ENCODE measurements at places on chromosomes 4 and X.

GRCh38 chr4:66930206-66930605 is 615.1 kb downstream of the CENPC start:
- DNase-seq = no peak

GRCh38 chr4:27206009-27206408 is 345.4 kb downstream of the STIM2 start:
- DNase-seq = no peak

DNA sequence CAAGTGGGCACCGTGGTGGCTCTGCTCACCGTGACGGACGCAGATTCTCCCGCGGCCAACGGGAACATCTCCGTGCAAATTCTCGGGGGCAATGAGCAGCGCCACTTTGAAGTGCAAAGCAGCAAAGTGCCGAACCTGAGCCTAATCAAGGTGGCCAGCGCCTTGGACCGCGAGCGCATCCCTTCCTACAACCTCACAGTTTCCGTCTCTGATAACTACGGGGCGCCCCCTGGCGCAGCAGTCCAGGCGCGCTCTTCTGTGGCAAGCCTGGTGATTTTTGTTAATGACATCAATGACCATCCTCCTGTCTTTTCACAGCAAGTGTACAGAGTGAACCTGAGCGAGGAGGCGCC is 2.7 kb downstream of the FAT4 start:
- peak; percentile 60 for DNase-seq

- DNase-seq = no peak
Observed at GRCh38 chrX:133601116-133601515, 185.8 kb upstream of the GPC4 start.

GRCh38 chrX:105753411-105753810 is 68.9 kb upstream of the NRK start:
- no peak for DNase-seq

DNA sequence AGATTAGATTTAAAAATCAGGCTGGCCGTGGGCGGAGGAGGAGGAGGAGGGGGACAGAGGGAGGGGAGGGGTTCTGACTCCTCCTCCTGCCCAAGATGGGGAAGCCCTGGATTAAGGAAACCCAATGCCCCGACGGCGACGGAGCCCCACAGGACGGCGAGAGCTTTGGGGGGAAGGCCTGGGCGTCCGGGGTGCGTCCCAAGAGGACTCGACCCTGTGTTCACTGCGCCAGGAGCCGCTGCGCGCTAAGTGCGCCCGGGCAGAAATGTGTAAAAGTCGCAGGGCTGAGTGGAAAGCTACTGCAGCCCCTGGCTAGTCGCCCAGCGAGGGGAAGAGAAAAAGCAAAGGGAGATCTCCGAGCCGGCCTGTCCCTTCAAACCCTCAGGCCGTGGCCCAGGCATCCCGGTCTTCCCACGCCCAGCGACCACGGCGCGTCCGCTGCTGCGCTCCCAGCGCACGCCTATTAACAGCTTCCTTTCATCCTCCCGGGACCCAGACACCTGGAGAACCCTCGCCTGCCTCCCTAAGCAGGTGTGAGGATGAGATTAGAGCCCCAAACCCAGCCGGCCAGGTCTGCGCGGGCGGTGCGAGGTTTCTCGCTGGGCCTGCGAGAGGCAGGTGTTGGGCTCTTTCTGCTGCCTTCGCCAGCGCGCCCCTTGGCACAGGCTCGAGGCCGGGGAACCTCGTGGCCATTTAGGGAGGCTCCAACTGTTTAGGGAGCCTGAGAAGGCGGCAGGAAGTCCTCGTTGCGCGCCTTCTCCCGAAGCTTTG is 1.4 kb upstream of the RPS6KA3 start:
- DNase-seq = peak; percentile 57

DNA sequence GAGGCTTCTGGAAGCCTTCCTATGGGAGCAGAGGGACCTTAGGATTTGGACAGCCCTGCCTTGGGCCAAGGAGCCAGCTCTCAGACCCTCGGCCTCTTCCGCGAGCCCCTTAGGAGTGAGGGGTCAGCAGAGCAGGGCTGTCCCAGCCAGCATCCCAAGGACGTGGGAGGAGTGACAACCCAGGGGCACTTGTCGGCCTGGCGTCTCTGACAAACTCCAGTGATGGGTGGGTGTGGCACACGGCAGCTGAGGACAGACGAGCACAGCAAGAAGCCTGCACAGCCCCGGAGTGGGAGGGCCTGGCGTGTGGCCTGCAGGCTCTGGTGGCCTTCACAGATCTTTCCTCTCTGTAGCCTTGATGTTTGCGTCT is 11.6 kb upstream of the TNIP2 start:
- no peak for DNase-seq

- no peak for DNase-seq
Observed at GRCh38 chr4:139814323-139815015, 148.8 kb downstream of the MGST2 start.

DNA sequence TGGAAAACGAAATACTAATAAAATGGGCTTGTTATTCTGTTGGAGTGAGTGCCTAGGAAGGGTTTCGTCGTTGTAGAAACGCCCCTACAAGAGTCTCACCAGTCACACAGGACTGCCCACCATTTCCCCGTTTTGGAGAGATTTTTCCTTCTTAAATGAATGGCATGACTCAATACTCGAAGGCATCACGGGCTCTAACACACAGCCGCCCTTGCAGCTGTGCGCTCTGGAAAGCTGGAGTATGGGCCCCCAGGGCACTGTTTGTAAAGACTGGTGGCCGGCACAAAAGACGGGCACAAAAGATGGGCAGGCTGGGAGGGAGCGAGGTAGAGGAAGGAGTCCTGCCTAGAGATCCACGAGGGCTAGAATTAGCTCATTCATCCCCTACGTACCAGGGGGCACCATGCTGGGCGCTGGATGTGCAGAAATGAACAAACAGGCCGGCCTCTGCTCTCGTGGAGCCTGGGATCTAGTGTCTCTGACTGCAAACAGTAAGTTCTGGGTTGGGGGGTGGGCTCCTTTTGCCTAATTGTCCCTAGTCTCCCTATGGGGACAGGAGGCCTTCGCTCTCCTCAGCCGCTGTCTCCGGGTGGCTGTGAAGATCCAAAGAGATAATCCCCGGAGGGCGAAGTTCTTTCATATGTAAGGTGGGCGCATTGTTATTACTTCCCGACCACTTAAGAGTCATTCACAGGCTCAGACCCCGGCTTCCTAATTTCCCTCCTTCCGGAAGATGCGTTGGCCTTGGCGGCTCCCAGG is 1.0 kb upstream of the SFRP2 start:
- peak; percentile 86 for DNase-seq

DNA sequence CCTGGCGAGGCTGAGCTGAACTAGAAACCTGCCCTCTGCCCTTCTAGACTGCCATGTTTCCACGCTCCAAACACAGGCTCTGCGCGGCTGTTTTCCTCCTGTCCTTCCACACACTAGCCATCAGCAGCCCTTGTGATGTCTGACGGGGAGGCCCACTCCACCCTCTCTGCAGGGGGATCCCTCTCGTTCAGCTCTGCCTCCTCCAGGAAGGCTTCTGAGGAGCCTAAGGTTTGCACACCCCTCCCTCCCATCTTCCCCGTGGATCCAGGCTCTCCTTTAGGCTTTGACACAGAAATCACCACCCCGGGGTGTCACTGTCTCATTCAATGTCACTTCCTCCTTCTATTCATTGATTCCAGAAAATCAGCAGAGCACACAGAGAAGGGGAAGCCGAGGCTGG is 38.6 kb upstream of the CRMP1 start:
- no peak for DNase-seq

DNA sequence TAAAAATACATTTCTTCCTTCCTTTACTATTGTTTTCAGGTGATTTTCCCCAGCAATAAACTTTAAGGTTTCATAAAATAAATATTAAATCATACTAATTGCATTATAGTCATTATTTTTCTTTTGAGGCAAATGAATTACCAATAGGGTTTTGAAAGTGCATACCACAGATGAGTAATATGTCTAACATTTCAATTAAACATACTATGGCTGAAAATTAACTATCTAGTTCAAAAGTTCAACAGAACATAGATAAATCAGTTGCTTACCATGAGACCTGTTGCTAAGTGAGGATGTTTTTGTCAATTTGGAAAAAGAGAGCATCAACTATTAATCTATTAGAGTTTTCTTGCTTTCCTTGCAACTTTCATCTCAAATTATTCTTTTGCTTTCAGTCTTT is 35.0 kb downstream of the NPY5R start:
- DNase-seq = no peak

- DNase-seq = no peak
Observed at GRCh38 chrX:29699239-29699638, 516.1 kb upstream of the MAGEB2 start.

DNA sequence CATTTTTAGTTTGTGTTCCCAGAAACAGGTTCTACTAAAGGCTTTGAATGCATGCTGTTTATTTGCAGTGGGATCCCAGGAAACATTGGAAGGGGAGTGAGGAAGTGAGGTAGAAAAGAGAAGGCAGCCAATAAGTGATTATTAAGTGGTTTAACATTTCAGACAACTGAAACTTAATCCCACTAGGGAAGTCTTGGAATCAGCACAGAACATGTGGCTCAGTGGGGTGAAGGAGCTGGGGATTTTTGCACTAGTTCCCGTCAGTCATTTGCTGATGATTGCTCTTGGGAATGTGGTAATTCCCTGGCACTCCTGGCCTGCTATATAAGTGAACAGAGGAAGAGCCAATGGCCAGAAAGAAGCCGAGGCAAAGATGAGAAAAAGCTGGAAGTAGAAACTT is 1053.0 kb upstream of the IGFBP7 start:
- DNase-seq = no peak

DNA sequence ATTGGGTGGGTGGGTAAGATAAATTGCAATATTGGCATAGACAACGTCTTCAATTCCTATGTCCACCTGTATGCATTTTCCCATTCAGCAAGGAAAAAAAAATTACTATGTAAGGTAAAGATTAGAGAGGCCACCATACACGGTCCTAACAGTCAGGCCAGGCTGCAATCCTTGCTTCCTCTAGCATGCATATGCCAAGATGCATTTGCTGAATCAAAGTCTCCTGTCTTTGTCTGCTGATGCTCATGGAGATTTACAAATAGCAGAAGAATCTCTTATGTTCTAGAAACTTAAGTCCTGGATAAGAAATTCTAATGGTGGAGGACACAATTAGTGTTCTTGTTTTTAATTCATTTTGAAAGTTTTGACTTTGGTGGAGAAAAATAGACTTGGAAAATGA is 206.8 kb downstream of the PDGFC start:
- DNase-seq = no peak

GRCh38 chr4:125091-125771 is 930 bp downstream of the ZNF718 start:
- peak; percentile 58 for DNase-seq

DNA sequence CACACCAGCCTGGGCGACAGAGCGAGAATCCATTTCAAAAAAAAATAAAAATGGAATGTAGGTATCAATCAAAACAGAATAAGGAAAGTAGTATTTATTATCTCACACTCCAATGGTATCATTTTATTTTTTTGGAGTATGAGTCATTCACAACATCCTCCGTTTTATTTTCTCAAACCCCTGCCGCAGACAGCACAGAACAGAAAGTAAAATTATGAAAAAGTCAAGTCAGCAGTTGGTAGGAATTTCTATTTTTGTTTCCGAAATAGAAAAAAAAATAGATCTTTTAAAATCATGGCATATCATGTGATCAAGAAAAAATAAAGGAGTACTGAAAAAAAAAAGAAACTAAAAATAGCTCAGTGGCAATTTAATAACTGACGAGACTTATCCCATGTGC is 490.7 kb upstream of the TENM3 start:
- DNase-seq = no peak

DNA sequence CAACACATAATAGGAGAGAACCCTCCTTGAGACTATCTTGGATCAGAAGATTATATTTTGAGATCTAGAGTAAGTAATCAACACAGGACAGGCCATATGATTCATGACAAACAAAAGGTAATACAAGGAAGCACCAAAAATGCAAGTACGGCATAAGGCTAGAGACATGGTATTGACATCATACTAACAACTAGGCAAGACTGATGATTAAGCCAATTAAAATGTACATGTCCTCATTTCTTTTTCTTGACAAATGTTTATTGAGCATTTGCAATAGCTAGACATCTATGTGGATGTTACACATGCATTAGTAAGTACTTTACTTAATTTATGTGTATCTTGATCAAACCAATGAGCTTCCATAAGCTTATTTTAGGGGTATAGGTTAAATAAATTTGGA is 695.7 kb upstream of the GALNTL6 start:
- no peak for DNase-seq

DNA sequence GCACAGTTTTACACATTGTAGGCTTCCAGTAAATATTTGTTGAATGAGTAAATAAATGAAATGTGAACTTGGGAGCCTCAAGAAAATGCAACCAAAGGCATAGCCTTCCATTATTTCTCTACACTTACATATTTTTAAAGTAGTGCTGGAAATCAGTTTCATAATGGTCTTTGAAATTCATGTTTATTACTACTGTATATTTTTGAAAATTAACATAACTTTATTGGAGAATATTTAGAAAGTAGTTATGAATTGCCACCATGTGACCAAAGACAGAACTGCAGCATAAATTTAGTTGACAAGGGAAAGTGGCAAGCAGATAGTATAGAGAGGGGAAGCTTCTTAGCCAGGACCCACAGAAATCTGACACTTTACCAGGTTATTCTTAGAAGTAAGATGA is 6.4 kb downstream of the TCEAL8 start:
- no peak for DNase-seq

- DNase-seq = no peak
Observed at GRCh38 chr4:79471309-79471708, 63.3 kb upstream of the GK2 start.

DNA sequence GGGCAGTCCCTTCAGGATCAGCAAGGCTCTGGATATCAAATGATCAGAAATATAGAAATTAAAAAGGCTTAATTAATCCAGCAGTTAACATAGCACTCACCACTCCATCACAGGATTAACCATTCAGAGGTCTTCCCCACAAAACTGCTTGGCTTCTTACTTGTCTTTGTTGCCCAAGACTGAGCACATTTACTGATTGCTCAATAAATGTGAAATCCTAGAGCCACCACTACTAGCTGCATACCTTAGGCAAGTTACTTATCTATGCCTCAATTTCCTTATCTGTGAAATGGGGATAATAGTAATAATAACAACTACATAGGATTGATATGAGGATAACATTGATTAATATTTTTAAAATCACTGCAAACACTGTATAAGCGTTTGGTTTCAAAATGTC is 124.2 kb downstream of the ARHGAP6 start:
- DNase-seq = no peak

All from foreskin fibroblast (primary cell).